Stimulated activated effector memory CD8-positive, alpha-beta T cell treated with anti-CD3 and anti-CD28 coated beads, Interleukin-12 subunit alpha, Interleukin-12 subunit beta, amount 100 ng/mL, for 72 hours (primary cell): ENCODE measurements at places on chromosomes 4 and X.

- no peak for DNase-seq
Measured at GRCh38 chr4:147987252-147987651, 255.4 kb downstream of the ARHGAP10 start.

DNA sequence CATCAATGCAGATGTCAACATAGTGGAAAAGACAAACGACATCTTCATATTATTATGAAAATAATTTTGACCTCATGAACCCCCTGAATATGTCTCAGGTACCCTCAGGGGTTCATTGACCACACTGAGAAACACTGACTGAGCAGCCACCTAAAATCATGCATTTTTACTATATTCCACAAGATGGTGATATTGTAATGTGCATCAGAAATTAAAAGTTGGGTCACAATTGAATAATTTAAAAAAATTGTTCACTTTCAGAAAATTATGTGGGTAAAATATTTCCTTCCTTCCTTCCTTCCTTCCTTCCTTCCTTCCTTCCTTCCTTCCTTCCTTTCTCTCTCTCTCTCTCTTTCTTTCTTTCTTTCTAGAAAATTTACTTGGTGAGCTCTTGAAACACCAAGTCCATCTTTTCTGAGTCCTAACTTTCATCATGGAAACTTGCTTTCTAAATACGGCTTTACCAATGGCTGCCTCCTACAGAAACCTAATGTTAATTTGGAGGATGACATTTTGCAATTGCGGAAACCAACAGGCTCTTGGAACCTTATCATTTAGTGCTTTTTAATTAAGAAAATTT is 103.6 kb downstream of the RTL3 start:
- no peak for DNase-seq

DNA sequence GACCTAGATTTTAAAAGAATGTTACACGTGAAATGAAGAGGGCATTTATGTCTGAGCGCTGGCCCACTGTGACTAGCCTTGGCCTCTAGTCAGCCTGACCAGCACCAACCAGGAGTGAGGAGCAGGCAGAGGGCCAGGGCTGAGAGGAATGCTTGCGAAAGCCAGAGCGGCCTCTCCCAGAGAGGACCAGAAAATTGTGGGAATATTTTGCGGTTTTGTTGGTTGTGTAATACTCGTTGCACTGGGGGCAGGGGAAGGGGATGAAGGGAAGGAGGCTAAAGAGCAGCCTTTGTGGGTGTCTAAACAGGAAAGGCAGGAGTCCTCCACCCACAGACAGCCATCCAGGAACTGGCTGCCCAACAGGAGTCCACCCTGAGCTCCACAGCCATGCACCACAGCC is 3.8 kb downstream of the GABRE start:
- no peak for DNase-seq

DNA sequence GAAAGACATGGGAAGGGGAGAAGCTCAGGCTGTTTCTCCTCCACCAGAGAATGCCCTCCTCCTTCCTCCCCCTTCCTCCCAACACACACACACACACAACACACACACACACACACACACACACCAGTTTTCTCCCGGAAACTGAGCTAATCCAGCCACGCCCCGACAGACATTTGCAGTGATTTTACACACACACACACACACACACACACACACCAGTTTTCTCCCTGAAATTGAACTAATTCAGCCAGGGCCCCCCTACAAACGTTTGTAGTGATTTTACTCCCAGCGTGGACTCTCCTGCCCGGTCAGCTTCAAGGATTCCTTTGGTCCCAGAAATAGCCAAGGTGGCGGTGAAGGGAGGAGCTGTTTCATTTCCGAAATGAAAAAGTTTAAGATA is 32.9 kb upstream of the STX18 start:
- no peak for DNase-seq

DNA sequence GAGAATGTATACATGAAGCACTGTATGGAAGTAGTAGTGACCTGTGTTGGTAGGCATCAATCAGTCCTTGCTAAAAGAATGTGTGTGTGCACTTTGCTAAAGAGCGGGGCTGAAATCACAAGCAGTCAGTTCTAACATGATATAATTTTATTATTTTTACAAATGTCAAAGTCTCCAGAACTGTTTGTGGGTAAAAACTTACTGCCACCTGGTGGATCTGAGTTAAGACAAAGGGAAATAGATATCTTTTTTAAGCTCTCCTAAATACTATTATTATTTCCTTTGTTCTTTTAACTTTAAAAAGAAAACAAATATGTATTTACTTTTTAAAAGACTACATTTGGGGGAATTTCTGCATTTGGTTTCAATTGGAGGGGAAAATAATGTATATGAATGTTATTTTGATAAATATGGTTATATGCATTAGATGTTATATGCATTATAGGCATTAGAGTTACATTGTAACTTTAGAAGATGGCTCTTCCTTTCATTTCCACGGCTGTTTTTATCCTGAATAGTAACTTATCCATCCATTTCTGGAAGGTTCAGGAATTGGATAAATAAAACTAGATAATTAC is 7.8 kb upstream of the CLOCK start:
- no peak for DNase-seq

- DNase-seq, result no peak
Measured at GRCh38 chr4:81562093-81562492, 90.4 kb upstream of the RASGEF1B start.
